ENCODE measurements at places on chromosomes 3 and 15.

- DNase-seq: no peak
Measured at GRCh38 chr3:66467996-66468735, 32.7 kb downstream of the LRIG1 start.

GRCh38 chr3:37114251-37115145 is 59.9 kb downstream of the LRRFIP2 start:
- no peak for DNase-seq

- DNase-seq: no peak
Measured at GRCh38 chr3:126226374-126226773, 46.0 kb upstream of the ALDH1L1 start.

GRCh38 chr3:47283591-47284364 is 1.0 kb downstream of the KLHL18 start:
- no peak for DNase-seq

GRCh38 chr15:91896341-91897055 is 43.0 kb downstream of the SLCO3A1 start:
- DNase-seq: no peak

- no peak for DNase-seq
Measured at GRCh38 chr3:141287326-141287725, 55.7 kb downstream of the PXYLP1 start.

GRCh38 chr3:141449424-141449823 is 37.4 kb upstream of the RASA2 start:
- no peak for DNase-seq

DNA sequence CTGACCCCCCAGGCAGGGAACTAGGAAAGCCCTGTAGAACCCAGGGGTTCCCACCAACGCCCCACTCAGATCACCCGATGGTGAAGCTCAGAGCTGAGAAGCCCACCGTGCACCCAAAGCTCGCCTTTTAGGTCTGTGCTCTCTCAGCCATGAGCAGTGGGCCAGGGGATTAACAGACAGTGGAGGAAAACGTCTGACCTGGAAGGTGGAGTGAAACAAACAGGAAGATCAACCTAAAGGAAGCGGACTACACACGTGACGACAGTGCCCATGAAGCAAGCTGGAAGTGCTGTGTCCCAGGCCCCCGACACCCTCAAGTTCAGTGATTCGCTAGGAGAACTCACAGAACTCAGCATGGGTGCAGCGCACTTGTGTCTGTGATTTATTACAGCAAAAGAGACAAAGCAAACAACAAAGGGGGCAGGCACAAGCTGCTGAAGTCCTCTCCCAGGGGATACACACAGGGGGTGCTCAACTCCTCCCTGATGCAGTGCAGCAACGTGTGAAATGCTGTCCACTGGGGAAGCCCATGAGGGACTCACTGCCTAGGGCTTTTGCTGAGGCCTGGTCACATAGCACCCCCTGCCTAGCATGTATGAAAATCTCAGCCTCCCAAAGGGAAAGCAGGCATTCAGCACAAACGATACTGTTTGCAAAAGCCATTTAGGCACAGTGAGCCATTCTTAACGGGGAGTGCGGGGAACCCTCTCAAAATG is 43.5 kb downstream of the CFAP92 start:
- no peak for DNase-seq

GRCh38 chr3:187909866-187910265 is 164.6 kb upstream of the BCL6 start:
- DNase-seq: no peak

GRCh38 chr3:193865339-193865738 is 270.6 kb upstream of the HES1 start:
- DNase-seq: no peak

GRCh38 chr15:21262851-21263425 is 177.4 kb downstream of the POTEB3 start:
- no peak for DNase-seq

DNA sequence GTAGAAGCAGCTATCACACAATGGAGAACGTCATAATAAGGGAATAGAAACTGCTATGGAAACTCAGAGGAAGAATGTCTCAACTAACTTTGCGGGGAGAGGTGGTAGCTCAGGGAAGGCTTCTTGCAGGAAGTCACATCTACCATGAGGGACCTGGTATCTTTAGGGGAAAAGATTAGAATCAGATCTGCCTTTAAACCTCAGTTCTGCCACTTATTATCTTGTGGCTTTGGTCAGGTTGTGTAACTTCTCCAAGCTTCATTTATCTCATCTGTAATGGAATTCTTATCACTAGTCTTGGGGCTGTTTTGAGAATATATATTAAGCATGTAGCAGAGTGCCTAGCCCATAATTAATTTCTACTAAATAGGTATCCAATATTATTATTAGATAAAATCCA is 46.4 kb upstream of the PRICKLE2 start:
- DNase-seq: no peak

- DNase-seq: no peak
Measured at GRCh38 chr3:39208463-39209055, 16.2 kb upstream of the XIRP1 start.

DNA sequence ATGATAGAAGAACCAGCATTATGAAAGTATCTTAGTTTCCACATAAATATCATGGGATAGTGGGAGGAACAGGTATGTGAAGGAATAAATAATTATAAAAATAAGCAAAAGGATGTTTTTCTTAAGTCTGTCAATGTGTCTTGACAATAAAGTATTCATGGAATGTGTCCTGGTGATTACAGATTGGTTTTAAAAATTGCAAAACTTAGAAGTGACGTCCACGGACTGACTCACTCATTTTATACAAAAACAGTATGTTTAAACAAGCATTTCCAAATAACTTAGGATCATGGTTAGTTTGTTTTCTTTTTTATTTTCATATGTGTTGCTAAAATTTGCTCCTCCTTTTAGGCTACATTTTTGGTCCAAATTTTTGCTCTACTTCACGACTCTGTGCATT is 687.0 kb upstream of the NECTIN3 start:
- no peak for DNase-seq

GRCh38 chr3:28846971-28847478 is 433.8 kb upstream of the RBMS3 start:
- DNase-seq: no peak

- DNase-seq: no peak
Measured at GRCh38 chr3:86785386-86785785, 205.6 kb downstream of the VGLL3 start.

- DNase-seq: no peak
Measured at GRCh38 chr3:8444883-8445282, 56.7 kb upstream of the LMCD1 start.

GRCh38 chr3:151962352-151962751 is 88.9 kb downstream of the SUCNR1 start:
- no peak for DNase-seq

GRCh38 chr3:27467545-27467944 is 16.6 kb downstream of the SLC4A7 start:
- DNase-seq: no peak

DNA sequence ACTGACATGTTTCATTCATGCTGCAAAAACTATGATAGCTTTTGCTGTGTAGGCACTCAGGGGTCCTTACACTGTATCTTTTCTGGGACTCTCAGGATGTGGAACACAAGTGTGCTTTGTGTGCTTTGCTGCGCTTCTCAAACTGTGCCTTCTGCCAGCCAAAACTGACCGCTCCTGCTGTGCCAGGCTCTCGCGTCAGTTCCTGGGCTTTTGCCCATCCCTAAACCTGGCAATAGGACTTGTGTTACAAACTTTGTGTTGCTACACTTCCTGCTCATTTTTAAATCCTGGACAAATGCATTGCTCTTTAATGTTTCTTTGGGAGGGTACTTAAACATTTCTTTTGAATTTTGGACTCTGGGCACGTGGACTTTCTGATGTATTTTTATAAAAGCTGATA is 60.3 kb downstream of the DIPK2A start:
- no peak for DNase-seq

DNA sequence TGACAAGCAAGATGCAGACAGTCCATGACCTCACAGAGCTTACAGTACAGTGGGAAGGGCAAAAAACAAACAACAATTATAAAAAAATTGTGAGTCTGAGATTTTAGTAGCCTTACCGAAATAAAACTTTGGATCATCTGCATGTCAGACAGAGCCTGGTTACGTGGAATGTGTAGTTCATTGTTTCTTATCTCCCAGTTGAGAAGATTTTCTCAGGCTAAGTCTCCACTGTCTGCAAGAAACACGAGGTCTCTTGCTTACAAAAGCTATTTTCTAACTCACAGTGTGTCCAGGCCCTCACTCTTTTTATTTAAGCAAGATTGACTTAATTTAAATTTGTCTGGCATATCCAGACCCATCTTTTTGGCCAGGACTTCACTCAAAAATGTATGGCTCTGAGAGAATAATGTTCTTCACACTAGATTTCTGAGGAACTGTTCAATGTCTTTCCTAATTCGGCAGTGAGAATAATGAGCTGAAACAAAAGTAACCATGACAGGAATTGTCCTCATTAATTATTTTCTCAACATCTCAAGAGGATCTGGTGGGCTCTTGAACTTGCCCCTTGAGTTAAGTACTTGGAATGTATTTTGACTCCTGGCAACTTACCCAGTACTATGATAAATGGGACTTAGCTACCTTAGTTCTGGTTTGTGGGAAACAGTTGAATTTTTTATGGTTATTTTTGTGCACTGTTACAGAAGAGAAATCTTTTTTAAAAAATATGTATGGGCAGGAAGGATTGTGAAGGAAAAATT is 265.1 kb upstream of the COL8A1 start:
- no peak for DNase-seq

DNA sequence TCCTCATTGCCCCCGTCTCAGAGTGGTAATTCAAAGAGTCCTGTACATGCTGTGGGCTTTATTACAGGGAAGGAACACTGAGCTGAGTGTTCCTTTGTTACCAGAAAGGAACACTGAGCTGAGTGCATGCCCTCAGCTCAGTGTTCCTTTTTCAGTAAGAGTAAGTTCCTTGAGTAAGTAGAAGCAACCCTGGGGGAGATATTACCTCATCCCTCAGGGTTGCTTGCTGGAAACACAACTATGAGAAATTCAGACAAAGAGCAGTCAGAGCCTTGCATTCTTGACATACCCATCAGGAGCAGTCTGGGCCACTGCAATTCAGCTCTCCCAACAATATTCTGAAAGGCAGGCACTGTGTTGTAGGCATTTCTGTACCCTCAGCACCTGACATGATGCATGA is 17.0 kb downstream of the CHRM5 start:
- no peak for DNase-seq

DNA sequence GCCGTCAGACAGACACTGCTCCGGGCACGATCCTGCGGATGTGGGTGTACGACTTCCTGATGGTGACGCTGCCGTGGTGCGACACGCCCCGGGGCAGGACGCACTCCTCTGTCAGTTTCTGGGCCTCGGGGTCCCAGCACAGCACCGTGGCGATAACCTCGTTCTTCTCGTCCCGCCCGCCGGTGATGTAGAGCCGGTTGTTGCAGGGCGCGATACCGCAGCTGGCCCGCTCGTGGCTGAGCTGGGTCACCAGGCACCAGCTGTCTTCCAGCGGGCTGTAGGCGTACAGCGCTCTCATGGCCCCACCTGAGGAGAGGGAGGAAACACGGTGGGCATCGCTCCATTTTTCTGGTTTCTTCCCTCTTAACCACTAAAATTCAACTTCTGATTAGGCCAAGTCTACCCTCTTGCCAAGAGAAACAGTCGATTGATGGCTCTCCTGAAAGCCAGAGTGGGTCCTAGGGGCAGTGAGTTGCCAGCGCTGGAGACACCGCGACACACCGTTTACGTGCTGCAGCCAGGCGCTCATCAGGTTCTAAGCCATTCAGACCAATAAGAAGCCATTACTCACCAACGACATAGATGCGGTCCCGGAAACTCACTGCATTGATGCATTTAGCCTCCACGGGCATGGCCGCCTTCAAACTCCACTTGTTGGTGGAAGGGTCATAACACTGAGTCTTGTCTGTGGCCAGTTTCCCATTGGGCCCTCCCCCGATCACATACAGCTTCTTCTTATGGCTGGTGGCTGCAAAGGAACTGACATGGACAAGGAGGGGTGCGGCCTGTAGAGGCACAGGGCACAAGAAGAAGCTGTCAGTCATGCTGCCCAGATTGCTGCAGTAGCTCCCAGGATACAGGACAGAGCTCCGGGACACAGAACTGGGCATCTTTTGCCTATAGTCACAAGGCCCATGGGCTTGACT is 63.3 kb downstream of the KLHL6 start:
- DNase-seq: no peak

GRCh38 chr3:34008191-34008590 is 209.8 kb downstream of the PDCD6IP start:
- no peak for DNase-seq
